NCI-H446 treated with DMSO at 0.1 percent for 48 hours (cell line): ENCODE measurements at places on chromosomes 12 and 14.

GRCh38 chr14:94538070-94538740, 23.0 kb upstream of the SERPINA4 start:
- no peak for DNase-seq

- no peak for DNase-seq
Measured at GRCh38 chr12:58342736-58343135, 401.4 kb downstream of the ATP23 start.

- DNase-seq, result no peak
Measured at GRCh38 chr12:11510671-11511070, 115.3 kb upstream of the PRB2 start.

- no peak for DNase-seq
Measured at GRCh38 chr12:26056335-26056734, 68.5 kb downstream of the BHLHE41 start.

DNA sequence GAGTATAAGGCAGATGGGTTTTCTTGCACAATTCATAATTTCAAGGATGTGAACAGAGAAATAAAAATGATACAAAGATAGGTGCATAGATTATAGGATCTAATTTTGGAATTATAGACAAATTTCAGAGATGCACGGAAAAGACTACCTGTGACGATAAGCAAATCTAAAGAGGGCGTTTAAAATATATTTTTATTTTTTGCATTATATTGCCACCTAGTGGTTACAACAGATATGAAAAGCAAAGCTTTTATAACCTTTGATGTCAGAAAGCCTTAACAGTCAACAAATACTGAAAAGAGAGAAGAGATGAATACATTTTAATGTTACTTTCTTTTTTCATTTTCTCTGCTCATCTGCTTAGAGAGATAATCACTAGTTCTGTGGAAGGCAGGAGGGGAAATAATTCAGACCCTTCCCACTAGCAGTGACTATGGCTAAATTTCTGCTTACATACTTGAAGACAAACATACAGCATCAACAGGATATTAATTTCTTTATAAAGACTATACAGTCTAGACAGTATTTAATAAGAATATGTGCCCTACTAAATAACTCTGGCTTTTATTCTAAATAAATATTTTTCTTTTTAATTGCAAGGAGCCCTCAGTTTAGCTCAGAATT, 46.3 kb downstream of the NTS start:
- DNase-seq, result peak; percentile 32

DNA sequence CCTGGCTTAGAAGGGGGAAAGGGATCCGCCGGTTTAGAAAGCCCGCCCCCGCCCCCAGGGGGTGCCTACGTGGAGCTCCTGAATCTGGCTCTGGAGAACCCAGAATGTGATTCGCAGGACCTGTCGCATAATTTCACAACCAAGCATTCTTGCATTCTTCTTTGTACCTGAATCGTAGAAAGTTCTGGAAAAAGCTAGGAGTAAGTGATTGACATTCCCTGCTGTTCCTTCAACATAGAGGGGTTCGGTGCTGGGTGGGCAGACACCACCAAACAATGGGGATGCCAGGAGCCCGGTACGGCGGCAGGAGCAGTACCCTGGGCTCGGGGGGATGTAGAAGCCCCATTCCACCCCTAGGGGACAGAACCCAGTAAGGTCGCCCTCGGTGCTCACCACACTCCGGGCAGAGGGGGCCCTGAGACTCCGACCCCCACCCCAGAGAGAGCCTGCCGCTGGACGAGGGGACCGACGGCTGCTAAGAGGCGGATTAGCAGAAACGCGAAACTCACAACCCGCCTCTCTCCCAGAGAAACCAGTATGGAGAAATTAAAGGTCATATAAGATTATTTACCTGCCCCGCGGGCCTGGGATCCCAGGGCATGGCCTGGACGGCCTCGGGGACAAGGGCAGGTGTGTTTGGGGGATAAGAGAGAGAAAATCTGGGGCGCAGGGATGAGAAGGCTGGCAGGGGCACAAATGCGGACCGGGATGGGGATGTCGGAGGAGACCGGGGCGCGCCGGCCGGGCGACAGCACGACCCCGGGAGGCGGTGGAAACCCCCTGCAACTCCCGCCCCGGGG, 520 bp downstream of the CSRP2 start:
- peak; percentile 9 for DNase-seq

- no peak for DNase-seq
Measured at GRCh38 chr14:61467296-61467695, 145.9 kb downstream of the PRKCH start.

- no peak for DNase-seq
Measured at GRCh38 chr12:54588110-54588889, at the start of gene PPP1R1A. Gene PPP1R1A, minus strand, starts transcription at chr12:54588659. Its CDS starts 171 bp downstream, at chr12:54588488.

- DNase-seq, result no peak
Measured at GRCh38 chr12:86634456-86635410, 378.5 kb upstream of the MGAT4C start.

GRCh38 chr14:91654836-91655235, 77.0 kb downstream of the CATSPERB start:
- no peak for DNase-seq

- DNase-seq, result no peak
Measured at GRCh38 chr14:102086709-102086971, 204 bp downstream of the HSP90AA1 start.

DNA sequence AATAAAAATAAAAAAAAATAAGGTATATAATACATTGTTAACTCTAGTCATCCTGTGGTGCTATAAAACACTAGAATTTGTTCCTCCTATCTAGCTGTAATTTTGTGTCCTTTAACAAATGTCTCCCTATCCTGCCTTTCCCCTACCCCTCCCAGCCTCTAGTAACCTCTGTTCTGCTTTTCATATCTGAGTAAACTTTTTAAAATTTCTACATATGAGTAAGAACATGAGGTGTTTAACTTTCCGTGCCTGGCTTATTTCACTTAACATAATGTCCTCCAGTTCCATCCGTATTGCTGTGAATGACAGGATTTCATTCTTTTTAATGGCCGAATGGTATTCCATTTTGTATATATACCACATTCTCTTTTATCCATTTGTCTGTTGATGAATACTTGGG, 71.3 kb upstream of the GNG2 start:
- DNase-seq, result no peak

- peak; percentile 15 for DNase-seq
Measured at GRCh38 chr14:22753586-22753985, 12.9 kb upstream of the OXA1L start.

GRCh38 chr14:68268197-68268596, 448.6 kb downstream of the RAD51B start:
- no peak for DNase-seq

DNA sequence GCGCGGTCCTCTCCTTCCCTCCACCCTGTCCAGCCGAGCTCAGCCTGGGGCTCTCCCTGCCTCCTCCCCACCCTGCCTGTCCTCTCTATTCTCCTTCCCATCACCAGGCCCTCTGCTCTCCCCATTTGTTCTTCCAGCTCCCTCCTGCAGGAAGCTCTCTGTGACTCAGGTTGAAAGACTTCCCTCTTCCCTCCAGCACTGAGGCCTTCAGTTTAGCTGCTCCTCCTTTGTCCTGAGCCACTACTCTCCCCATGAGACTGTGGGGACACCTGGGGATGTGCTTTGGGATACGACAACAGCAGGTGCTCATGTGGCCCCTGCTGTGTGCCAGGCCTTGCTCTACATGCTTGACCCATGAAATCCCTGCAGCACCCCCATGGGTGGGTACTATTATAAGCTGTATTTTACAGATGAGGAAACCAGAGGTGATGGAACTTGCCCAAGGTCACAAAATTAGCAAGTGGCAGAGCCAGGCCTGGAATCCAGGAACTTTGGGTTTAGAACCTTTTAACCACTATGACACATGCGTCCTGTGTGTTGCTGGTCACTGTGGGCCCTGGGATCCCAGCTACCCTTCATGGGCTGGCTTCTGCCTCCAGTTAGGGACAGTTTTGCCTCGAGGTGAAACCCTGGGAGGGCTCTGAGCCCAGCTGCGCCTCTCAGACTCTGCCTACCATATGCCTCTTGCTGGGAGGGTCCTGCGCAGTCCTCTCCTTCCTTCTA, 5.5 kb downstream of the KRT80 start:
- DNase-seq, result no peak

GRCh38 chr12:6187948-6188793, 12.0 kb upstream of the CD9 start:
- DNase-seq, result no peak

DNA sequence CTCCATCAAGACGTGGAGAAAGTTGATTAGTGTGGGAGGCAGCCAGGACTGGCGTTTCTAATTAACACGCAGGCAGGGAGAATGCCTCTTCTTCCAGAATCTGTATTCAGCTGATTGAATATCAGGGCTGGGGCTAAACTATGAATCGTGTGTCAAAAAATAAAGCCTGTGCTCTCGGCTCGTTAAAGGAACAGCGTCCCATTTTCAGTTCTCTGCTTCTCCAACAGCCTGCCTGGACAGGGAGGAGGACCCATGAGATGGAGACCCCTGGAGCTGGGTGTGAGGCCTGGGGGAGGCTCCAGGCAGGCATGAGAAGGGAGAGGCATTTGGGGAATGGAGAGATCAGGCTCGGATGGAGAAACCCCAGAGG, 28.6 kb upstream of the LHX5 start:
- no peak for DNase-seq

- no peak for DNase-seq
Measured at GRCh38 chr12:14111230-14111865, 129.9 kb upstream of the GRIN2B start.

DNA sequence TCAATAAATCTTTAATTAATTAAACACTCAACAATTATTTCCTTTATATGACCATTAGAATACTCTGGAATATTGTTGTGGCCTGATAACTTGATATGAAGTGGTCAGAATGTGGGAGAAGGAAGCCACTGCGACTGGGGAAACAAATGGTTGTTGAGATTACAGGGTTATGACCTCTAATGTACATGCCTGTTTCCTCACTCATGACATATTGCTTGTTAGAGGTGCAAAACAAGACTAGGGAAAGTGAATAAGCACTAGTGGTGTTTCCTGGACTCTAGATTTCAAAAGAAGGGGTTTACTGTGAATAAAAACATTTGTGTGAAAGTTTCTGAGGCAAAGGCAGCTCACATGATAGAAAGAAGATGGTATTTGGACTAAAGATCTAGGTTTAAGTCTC, 53.3 kb downstream of the STAB2 start:
- DNase-seq, result no peak

DNA sequence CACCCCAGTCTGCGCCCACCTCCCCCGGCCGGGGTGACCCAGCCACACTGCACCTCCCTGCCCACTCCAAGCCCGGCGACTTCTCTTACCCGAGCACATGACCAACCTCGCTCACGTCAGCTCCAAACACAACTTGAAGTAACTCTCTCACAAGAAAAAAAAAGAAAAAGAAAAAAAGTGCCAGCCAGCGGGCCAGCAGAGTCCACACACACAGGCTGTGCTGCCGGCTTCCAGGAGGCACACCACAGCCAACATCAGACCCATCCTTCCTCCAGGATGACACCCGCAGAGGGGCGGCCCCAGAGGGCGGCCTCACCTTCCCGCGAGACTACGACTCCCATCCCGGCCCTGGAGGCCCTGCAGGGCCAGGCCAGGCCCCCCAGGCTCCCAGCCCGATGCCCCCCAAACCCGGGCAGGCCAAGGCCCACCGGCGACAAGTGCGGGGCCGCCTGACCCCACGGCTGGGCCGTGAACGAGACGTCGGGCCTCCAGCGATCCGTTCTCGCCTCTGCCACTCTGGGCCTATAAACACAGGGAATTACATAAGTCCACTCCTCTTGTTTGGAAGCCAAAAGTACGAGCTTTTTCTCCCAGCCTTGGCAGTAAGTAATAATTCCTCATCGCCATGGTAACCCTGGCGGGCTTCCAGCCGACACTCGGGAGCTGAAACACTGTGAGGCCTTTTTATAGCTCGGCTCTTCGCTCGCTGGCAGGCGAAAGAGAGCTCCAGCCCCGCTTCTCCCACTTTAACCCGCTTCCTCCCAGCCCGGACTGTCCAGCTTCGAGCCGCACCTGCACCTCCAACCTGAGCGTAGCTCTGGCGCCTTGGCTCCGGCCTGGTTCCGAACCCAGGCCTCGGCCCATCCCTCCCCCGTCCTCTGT, 49.1 kb downstream of the NCOR2 start:
- peak; percentile 98 for DNase-seq

GRCh38 chr14:60311417-60311816, 62.4 kb downstream of the PPM1A start:
- DNase-seq, result no peak

GRCh38 chr14:99420711-99421110, 59.9 kb downstream of the SETD3 start:
- DNase-seq, result no peak

GRCh38 chr14:51996148-51996746, 6.9 kb downstream of the RTRAF start:
- no peak for DNase-seq

GRCh38 chr12:104458694-104459367, 2.1 kb downstream of the CHST11 start:
- no peak for DNase-seq

DNA sequence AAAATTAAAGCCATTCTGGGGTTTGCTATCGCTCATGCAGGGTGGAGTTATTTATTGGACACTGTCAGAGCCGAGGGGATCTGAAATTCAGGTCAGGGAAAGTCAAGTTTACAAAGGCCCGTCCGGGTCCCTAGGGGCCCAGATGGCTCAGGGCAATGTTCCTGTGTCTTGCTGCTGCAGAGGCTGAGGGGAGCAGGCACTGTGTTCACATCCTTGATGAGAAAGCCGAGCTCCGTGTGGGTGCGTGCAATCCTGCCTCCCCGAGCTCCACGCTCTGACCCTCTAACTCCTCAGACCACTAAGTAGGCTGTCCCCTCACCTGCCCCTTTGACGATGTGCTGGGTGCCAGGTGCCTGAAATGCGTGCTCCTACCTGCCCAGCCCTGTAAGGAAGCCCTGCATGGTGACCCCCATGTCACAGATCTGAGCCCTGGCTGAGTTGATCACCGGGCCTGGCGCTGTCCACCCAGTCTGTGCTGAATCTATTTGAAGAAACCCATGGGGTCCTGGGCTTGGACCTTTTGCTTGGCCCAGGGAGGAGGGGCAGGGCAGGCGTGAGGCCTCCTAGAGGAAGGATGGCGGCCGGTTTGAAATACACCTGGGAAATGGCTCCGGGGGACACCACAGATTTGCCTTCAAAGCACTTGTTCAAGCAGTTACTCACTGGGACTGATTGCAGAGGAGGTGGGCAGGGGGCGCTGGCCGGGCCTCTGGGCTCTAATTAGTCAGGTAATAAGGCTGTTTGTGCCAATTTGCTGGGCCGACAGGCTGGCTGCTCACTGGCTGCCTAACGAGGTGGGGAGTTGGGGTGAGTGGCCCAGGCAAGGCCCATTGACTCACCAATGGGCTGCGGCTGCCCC, 204.3 kb downstream of the KIF26A start:
- DNase-seq, result no peak
